ENCODE measurements at places on chromosomes 6 and 20.

- DNase-seq, result no peak
Measured at GRCh38 chr6:84197708-84198107, 29.7 kb downstream of the CEP162 start.

GRCh38 chr6:168876956-168877355 lies 376.7 kb downstream of the THBS2 start:
- DNase-seq, result no peak

DNA sequence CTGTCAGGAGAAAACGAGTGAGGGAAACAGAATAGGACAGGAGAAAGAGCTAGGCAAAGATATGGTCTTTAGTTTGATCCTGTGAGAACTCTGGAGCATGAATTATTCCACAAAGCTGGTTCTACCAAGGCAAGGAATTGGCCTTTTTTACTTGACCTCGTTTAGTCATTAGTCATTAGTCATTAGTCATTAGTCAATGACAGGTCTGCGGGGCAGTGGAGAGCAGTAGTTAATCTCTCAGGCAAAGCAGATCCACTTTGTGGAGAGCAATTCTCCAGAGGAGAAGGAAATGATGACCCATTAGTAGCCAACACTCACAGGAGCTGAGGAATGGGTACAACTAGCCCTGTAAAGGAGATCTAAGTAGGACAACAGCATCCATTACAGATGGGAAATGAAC lies 22.0 kb upstream of the ABCC10 start:
- DNase-seq, result no peak

GRCh38 chr6:101114703-101115102 lies 233.6 kb upstream of the ASCC3 start:
- DNase-seq, result no peak

- no peak for DNase-seq
Measured at GRCh38 chr20:37525810-37526209, 1.9 kb downstream of the BLCAP start.

- no peak for DNase-seq
Measured at GRCh38 chr6:162817196-162817595, 89.4 kb downstream of the PACRG start.

- DNase-seq, result no peak
Measured at GRCh38 chr20:16942756-16943155, 194.6 kb downstream of the OTOR start.

DNA sequence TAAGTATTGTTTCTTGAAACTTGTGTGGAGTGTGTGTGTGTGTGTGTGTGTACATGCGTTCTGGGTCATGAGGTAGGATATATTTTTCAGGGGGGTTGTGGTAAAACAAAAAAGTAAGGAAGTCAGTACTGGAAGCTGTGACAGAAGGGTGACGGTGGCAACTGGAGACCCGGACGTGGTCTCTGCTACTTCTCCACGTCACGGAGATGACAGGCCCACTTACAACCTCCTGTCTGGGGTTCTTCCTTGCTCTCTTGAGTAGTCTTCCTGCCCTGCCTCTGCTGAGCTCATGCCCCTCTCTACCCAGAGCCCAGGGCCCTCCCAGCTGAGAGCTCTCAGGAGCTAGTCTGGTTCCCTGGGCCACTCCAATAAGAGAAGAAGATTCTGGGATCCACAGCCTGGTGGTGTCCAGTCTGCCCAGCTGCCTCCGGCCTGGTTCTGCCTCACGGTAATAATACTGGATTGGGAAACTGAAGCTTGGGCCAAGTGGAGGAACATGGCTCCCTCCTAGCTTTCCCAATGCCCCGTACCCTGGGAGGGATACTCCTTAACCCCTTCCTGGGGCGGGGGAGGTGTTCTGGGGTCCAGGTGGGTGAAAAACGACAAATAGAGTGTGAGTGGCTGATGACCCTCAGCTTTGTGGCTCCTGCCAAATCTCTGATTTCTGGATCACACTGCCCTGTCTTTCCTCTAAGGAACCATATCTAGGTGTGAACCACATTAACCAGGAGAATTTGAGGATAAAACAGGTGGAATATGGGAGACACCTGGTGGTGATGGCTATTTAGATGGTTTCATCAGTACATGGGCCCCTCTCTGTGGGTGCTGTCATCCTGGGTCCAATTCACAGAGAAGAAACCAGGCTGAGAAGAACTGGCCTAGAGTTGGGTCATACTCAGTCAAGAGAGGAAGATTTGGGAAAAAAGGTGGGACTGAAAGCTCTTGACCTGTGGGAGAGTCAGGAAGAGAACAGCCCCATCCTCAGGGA lies 27.2 kb downstream of the VEGFA start:
- no peak for DNase-seq

DNA sequence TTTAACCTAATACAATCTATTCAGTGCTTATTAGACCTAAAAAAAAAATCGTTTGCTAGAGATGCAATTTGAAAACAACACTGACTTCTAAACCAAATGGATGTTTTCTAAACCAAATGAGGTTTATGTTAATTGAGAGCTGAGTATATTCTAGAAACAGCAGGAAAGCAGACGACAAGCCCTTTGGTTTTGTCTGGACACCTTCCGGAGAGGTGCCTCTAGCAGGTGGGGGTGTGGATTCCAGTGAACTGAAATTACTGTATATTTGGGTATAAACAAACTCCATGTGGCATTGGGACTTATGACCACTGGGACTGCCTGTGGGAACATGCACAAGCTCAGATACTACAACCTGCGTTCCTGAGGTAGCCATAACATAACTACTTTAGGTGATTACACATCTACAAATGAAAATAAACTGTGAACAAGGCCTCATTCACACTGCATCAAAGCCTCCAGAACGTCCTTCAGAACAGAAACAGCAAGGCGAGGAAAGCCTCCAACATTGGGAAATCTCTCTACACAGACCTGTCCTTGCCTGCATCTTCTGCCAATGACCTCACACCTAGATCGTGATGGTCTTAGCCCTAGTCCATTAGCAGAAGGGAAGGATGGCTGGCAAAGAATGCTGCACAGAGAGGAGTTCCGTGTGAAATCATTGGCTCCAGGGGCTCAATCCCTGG lies 206.8 kb upstream of the FOXQ1 start:
- no peak for DNase-seq

DNA sequence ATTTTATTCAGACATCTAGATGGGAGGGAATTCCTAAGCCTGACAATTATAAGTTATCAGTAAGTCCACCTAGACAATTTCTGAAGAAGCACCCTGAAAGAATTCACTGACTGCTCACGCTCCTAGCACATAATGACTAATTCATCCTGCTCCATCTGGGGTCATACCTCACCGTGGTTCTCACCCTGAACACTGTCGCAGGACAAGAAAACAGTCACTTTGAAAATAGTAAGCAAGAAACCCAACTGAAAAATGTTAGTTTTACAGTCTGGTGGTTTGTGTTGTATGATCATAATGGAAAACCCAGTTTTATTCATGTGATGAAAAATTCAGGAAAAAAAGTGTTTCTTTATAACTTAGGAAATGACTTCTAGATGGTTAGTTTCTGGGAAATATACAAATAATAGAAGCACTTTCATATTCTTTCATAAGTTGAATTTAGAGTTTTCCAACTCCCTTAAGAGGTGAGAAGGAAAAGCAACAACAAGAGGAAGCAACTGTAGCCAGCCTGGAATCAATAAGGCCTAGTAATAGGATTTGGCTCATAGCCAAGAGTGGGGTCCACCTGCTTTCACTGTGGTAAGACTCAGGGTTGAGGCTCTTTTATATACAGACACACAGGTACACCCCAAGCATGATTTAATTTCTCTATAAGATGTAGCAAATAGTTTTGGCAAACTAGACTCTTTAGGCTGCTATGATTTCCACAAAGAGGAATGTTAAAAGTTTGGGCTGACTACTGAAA lies 94.1 kb downstream of the HIVEP2 start:
- DNase-seq, result no peak

DNA sequence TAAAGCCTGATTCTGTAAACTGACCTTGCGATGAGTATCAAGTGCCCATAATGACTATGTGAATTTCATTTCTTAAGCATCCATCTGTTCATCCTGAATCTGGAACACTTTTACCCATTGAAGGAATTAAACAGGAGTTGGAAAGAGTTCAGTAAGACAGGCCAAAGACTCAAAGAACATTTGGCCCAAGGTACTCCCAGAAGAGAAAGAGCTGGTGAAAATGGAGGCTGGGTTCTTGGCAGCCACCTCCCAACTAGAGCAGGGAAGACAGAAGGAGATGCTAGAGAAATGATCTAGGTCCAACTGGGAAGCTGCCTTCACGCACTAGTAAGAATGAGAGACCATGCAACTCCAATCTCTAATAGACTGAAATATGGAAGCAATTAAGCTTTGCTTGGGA lies 290.8 kb upstream of the RNF24 start:
- no peak for DNase-seq

DNA sequence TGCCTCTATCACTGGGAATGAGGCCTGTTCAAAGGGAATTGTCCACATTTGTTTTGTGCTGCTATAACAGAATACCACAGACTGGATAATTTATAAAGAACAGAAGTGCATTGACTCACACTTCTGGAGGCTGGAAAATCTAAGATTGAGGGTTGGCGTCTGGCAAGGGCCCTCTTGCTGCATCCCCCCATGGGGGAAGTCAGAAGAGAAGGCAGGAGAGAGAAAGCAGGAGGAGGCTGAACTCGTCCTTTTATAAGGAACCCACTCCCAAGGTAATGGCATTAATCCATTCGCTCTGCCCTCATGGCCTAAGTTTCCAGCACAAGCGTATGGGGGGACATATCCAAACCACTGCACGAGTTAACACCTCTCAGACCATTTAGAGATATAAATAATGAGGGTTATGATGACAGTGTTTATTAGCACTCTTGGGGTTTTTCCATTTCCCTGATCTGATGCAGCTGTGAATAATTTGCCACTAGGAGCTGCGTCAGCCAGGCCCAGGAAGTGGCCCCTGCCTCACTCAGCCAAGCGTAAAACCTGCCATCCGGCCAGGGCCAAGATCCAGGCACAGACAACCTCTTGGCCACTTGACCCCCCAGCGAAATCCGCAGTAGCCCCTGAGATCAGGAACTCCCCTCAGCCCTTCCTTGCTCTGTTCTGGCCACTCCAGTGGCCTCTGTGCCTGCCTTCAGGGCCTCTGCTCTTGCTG lies 14.2 kb upstream of the SLCO4A1 start:
- no peak for DNase-seq

GRCh38 chr20:17536944-17537444 lies 5.8 kb upstream of the BFSP1 start:
- DNase-seq, result peak; percentile 67
